ENCODE measurements at places on chromosomes 13 and 19.

GRCh38 chr19:30023330-30023729 is 81.3 kb downstream of the URI1 start:
- no peak for DNase-seq

DNA sequence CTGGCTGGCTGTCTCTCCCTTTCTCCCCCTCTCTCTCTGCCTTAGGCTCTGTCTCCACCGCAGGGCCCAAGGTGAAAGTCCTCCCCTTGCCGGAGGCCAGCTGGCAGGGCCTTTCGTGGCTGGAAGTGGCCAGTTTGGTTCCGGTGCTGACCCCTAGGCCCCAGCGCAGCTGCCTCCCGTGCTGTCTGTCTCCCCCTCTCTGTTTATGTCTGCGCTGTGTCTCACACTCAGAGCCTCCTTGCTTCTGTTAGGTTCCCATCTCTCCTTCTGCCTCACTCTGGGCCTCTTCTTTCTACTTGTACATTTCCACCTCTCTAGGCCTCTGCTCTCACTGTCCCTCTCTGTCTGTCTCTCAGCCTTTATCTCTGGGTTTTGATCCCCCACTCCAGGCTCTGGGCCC is 13.1 kb downstream of the CCDC97 start:
- DNase-seq = no peak

DNA sequence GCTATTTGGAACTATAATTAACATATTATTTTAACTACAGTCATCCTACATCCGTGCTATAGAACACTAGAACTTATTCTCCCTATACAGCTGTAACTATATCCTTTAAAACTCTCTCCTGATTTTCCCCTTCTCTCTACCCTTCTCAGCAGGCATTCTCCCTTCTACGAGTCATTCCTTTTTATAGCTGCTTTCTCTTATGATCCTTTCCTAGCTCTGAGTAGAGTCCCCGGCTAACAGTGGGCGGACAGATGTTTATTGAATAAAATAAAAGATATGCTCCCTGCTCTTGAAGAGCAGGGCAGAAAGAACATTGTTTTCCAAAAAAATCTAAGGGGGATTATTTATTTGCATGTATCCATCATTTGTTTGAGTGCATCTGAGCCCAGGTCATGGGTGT is 246.5 kb upstream of the TMTC4 start:
- no peak for DNase-seq

- no peak for DNase-seq
These were observed 55.2 kb downstream of the STARD13 start for GRCh38 chr13:33230178-33230881.

DNA sequence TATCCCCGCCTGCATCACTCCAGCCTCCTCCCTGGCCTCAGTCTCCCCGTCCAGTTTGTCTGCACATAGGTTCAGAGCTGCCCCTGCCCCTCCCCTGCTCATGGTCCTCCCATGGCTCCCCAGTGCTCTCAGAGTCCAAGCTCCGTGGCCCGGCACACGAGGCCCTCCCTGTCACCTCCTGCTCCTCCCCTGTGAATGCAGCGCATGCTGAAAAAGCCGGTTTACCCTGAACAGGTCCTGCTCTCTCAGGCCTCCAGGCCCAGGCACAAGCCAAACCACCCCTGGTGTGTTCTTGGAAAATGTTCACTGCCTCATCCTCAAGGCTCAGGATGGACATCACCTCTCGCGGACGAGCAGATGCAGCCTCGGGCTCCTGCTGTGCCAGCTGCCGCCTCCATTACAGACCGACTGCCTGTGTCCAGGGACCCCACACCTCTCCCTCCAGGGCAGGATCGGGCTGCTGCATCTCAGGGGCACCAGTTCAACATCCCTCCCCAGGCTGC is 13.0 kb downstream of the EMP3 start:
- DNase-seq = peak; percentile 44

GRCh38 chr13:113785051-113786010 is 26.3 kb downstream of the TMEM255B start:
- no peak for DNase-seq

- DNase-seq = no peak
These were observed 43.7 kb upstream of the F7 start for GRCh38 chr13:113061796-113062425.

DNA sequence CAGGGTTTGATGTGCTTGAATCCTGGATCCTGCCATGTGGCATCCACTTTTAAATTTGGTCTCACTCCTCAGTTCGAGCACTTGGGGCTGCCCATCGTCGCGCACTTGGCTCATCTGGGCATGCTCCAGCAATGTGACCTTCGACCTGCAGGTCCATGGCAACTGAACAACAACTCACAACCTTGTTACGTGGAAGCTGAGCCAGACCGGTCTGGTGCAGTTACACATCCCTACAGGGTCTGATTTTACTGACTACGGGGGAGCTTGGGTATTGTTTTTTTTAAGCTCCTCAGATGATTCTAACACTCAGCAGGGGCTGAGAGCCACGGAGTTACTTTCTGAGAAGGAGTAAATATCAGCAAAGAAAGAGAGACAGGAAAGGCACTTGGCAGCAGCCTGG is 769.6 kb downstream of the UQCRFS1 start:
- no peak for DNase-seq

- peak; percentile 3 for DNase-seq
These were observed 7.9 kb upstream of the DPF1 start for GRCh38 chr19:38231918-38232317.

GRCh38 chr13:42992764-42993122 is 702 bp upstream of the EPSTI1 start:
- no peak for DNase-seq

- no peak for DNase-seq
These were observed 293.0 kb upstream of the SOX21 start for GRCh38 chr13:95005300-95005699.

- DNase-seq = no peak
These were observed 69.3 kb upstream of the ATP12A start for GRCh38 chr13:24610956-24611355.

- peak; percentile 53 for DNase-seq
These were observed 8.7 kb upstream of the RELB start for GRCh38 chr19:44992336-44993163.

GRCh38 chr13:59210543-59210942 is 953.2 kb downstream of the DIAPH3 start:
- no peak for DNase-seq

DNA sequence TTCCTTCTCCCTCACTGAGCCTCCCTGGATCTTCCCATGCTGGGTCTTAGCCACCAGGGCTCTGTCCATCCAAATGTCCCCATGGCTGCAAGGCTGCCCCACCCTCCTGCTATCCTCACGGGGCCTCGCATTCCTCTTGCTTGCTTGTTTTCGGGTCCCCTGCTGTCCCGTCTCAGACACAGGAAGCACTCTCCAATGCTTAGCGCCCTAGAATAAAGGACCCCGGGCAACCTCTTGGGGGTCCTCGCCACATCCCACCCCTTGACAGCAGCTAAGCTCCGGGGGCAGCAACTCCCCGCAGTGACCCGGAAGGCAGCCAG is 23.7 kb downstream of the SH3GL1 start:
- peak; percentile 59 for DNase-seq

DNA sequence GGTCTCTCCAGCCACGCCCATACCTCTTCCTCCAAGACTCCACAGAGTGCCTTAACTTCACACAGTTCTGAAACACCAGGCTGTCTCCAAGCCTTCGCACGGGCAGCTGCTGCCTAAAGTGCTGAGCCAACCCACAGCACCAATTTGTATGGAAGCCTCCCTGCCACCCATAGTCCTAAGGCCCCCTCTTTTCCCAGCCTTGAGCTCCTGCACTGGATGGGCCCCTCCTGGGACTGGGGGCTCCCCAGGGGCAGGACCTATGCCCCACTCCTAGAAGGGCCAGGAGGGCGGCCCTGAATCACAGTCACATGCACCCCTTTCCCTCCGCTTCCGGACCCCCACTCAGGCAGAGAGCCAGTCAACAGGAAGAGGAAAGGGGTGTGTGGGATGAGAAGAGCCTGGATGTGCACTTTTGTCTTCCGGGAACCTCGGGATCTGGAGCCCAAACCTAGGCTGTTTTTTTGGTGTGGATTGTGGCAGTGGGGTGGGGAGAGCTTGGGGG is 5.1 kb upstream of the FCER2 start:
- DNase-seq = peak; percentile 43

DNA sequence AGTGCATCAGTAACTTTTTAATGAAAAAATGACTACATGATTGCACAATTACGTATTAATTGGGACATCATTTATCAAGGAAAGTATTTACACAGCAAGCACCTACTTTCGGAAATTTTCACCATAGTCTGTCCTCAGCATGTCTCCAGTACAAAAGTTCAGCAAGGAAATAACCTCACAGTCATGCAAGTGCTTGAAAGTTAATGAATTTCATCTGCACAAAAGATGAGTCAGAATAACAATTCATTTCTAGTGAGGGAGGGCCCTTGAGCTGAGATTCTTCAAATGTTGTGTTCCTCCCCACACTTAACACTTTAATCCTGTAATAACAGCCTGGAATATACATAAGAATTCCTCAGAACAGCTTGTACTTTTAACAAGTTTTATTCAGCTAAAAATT is 49.0 kb upstream of the OXGR1 start:
- DNase-seq = no peak

- peak; percentile 19 for DNase-seq
These were observed 192.6 kb downstream of the COL4A1 start for GRCh38 chr13:110114316-110114715.

GRCh38 chr13:102073251-102073650 is 328.6 kb downstream of the FGF14 start:
- no peak for DNase-seq

DNA sequence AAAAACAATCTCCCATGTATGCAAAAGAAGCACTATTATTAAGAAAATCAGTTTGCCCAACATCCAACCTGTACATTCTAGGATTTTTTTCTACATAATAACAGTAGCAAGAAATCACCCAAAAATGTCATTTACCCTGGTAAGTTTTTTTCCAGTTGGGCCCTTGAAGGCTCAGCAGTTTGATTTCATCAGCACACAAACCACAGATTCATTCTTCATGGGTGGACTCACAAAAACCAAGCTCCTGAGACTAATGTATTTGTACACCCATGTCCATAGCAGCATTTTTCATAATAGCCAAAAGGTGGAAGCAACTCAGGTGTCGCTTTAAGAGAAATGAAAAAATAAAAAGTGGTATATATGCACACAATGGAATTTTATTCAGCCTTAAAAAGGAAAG is 210.1 kb downstream of the TBC1D4 start:
- no peak for DNase-seq

DNA sequence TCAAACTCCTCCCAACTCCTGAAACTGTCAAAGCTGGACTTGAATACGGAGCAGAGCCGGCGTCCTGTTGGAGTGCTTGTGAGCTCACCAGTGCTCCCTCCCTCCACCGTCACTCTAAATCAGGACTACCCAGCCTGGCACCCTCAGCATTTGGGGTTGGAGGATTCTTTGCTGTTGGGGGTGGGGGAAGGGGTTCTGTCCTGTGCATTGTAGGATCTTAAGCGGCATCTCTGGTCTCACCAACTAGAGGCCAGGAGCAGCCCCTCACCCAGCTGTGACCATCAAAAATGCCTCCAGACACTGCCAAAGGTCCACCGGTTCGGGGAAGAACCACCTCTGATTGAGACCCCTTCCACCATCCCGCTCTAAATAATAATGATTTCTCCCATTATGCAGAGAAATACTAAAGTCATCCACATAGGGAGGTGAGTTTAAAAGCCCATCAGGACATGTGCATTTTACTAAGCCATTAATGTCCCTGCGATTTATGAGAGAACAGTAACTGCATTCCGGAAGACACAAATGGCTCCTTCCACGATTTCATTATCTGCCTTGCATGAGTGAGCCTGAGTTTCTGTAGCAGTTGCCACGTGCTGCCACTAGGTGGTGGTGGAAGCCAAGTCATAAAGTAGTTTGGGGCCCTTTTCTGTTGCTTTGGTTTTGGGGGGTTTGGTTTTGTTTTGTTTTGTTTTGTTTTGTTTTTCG is 16.1 kb upstream of the USP29 start:
- peak; percentile 71 for DNase-seq

- peak; percentile 56 for DNase-seq
These were observed 27.5 kb upstream of the SERPINE3 start for GRCh38 chr13:51311957-51312520.

- DNase-seq = peak; percentile 47
These were observed 180.6 kb downstream of the COG6 start for GRCh38 chr13:39836038-39836437.

GRCh38 chr13:105928048-105928447 is 607.4 kb downstream of the EFNB2 start:
- no peak for DNase-seq

DNA sequence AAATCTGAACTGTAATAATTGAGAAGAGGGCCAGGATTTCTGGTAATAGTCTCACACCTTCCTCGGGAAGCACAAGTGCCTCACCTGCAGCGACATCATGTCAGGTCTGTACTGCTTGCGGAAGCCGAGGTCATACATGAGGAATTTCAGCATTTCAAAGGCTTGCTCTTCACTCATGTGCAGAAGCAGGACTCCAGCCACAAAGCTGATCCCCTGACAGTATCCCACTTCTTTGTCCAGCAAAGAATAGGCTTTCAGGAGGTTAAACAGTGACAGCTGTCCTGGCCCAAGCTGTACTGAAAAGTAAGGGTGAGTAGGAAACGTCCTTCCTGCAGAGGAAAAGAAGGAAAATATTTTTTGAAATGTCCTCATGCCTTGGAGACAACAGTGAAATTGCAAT is 182.7 kb downstream of the TBC1D4 start:
- no peak for DNase-seq

DNA sequence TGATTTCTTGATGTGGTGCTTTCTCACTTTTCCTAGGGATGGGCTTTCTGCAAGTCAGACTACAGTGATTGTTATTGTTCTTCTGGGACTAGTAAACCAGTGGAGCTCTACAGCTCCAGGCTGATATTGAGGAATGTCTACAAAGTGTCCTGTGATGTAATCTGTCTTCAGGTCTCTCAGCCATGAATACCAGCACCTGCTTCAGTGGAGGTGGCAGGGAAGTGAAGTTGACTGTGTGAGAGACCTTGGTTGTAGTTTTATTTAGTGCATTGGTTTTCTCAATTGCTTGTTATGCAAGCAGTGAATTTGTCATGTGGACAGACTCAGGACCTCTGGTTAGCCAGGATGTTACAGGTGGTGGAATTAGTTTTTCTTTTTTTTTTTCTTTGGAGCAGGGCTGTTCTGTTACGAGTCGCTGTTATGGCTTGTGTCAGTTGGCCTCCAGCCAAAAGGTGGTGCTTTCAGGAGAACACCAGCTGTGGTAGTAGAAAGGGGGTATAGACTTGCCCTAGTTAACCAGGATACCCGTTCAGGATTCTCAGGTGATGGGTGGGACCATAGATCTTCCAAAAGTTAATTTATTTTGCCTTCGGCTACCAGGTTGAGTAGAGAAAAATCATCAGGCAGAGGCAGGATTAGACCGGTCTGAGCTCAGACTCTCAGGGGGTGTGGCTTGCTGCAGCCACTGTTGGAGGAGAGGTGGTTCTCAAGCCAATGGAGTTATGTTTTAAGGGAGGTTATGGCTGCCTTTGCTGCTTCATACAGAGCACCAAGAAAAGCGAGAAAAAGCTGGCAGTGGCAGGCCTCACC is 11.9 kb upstream of the ZNF675 start:
- DNase-seq = peak; percentile 26

Data from H7 (cell line).